Forelimb muscle (tissue), 1 donor: ENCODE measurements at places on chromosomes 13 and 19.

- no peak for DNase-seq
Measured at GRCh38 chr13:59770451-59770850, 393.3 kb downstream of the DIAPH3 start.

DNA sequence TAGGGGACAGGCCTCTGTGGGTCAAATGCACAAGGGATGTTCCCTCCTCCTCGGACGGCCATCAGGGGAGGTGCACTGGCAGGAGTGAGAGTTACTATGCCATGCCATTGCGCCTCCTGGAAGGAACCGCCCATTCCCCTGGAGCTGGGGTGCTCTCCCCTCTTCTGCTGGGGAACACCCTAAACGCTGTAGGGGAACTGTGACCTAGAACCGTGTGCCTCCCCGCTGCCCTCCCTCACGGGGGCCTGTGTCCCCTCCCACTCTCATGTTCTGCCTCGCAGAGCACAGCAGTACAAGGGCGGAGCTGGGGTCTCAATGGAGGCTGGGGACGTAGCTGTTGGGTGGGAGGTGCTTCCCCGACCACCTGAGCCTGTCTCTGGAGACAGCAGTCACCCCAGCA is 17.2 kb upstream of the CRTC1 start:
- DNase-seq: no peak

- DNase-seq: no peak
Measured at GRCh38 chr13:109719962-109720646, 66.3 kb downstream of the IRS2 start.

DNA sequence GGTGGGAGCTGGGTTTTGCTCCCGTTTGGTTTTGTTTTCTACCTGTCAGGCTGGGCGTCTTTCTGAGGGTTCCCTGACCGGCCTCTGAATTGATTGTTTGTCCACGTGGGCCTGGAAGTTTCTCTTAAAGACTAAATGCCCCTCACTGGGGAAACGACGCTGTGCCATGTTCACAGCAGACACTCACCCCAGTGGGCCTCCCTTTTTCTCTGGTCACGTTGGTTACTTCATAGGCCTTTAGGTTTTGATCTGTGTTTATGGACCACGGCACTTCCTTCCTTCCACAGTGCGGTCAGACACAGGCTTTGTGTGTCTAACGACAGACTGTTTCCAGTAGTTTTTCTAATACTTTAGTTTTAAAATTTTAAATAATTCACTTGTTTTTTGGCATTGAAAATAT is 20.1 kb upstream of the NDUFS7 start:
- no peak for DNase-seq

DNA sequence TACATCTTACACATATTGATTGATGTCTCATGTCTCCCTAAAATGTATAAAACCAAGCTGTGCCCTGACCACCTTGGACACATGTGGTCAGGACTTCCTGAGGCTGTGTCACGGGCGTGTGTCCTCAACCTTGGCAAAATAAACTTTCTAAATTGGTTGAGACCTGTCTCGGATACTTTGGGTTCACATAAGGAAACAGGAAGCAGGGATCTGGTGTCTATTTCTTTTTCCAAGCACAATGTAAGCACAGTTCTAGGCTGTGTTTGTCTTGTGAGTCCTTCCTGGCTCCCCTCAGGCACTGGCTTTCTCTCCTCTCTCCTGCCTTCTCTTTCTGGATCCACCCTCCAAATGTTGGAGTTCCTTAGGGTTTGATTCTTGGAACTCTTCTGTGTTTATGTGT is 27.6 kb upstream of the TPT1 start:
- DNase-seq: no peak

- no peak for DNase-seq
Measured at GRCh38 chr19:51079481-51080110, 3.1 kb downstream of the KLK14 start.

DNA sequence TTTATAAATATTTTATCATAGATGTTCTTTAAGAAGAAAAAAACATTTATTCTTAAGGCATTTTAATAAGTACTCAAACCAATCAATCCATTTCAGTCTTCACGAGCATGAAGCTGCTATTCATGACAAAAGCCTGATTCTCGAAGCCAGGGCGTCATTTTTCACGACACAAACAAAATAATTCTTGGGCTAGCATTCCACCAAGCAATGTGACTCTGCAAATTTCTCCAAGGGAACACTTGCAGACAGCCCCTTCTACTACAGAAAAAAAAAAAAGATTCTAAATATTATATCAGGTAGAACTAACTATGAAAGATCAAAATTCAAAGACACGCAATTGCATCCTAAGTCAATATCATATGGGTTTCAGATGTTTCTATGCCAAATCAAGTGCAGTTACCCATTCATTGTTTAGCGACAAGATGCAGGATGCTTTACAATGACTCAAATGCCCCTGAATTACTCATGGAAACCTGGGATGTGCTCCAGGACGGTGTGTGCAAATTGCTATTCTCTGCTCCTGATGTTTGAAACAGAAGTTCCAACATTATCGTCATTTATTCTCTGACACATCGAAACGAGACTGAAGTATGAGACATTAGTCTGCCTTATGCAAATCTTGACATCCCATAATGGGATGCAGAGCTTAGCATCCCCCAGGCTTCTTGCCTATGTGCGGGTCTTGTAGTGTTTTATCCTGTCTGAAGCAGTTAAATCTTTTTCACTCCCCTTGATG is 517.7 kb downstream of the MYO16 start:
- no peak for DNase-seq

DNA sequence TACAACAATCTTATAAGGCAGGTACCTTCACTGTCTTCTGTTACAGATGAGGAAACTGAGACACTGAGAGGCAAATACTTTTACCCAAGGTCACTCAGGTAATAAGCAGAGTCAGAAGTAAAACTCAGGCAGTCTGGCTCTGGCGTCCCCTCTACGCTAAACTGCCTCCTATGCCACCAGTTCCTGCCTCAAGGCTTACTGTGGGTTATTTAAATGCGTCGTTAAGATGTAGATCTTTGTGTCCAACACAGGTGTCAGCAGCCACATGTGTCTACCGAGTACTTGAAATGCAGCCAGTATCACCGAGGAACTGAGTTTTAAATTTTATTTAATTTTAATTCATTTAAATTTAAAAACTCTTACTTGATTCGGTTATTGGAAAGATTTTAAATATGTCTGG is 1.9 kb downstream of the HAS1 start:
- DNase-seq: no peak

DNA sequence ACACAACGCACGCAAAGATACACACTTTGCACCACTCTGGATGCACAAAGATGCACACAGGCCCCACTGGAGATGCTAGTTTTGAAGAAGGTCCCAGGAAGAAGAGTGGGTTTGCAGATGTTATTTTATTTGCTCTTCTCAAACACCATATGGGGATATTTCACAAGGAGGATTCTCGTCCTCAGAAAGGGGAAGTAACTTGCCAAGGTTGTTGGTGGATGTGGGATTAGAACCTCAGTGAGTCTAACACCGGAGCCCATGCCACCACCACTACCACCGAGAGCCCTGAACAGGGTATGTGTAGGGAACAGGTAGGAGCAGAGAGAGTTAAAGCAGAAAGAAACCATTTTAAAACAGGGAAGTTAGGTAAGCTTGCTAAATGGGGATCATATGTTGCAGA is 9.6 kb upstream of the CEACAM6 start:
- no peak for DNase-seq

DNA sequence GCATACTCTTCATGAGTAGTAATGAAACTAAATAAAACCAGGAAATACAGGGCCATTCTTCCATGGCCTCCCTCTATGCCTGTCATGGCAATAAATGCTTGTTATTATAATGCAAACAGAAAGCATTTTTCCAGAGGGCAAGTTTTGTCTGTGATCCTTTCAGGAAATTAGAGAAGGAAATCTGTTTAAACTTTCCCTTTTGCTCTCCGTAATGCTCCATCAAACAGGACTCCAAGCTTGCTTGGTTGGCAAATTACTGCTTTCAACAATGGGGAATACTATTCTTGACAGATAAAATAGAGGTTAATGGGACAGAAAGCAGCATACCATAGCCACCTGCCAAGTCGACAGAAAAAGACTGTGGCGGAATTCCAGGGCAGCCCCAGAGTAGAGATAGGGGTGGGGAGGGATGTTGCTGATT is 252.5 kb downstream of the LHFPL6 start:
- no peak for DNase-seq

DNA sequence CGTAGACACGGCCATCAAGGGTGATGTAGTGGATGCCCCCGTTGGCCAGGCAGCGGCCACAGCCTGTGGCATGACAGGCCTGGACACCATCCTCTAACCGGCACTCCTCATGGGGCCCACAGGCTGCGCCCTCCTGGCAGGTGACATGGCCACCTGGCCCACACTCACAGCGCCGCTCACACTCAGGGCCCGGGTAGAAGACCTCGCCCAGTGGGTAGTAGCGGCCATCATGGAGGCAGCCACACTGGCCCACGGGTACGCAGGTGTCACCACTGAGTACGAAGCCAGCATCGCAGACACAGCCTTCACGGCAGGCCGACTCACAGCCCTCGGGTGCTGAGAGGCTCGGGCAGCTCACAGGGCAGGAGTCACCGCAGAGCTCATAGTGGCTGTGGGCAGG is 27.2 kb upstream of the FBL start:
- DNase-seq: no peak

DNA sequence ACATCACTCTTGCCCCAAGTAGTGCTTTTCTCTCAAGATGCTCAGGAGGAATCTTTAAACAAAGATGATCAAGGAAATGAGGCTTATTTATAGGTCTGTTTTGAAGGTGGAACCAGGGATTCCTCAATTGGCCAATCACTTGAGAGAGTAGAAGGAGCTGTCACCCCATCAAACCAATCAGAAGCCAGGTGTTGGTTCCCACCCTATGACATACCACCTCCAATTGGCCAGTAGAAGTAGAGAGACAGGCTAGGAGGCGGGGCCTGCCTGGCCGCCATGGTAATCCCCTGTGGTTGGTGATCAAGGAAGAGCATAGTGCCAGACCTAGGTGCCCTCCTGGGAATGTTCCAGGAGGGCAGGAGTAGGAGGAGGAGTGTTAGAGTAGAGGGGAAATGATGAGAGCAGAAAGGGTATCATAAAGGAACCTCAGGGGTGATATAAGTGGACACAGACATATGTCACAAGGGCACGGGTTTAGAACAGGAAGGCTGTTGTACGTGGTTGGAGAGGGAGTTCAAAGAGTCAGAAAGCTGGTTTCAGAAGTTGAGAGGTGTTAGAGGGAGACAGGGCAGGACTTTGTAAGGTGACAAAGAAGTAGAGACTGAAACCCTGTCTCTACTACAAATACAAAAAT is 10.5 kb downstream of the PMIS2 start:
- DNase-seq: no peak

DNA sequence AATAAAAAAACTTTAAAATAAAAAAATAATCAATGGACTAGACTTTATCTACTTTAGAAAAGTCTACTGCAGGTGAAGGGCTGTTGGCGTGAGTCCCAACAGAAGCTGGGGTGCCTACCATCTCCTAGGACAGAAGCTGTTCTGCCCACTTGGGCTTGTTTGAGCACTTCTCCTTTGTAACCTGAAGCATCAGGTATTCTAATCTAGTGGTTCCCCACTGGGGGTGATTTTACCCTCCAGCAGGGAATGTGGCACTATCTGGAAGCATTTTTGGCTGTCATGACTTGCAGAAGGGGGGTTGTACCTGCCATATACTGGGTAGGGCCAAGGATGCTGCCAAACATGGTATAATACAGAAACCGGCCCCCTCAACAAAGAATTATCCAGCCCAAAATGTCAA is 16.2 kb upstream of the DOCK9 start:
- no peak for DNase-seq

- no peak for DNase-seq
Measured at GRCh38 chr13:38804536-38804935, 117.7 kb downstream of the FREM2 start.

DNA sequence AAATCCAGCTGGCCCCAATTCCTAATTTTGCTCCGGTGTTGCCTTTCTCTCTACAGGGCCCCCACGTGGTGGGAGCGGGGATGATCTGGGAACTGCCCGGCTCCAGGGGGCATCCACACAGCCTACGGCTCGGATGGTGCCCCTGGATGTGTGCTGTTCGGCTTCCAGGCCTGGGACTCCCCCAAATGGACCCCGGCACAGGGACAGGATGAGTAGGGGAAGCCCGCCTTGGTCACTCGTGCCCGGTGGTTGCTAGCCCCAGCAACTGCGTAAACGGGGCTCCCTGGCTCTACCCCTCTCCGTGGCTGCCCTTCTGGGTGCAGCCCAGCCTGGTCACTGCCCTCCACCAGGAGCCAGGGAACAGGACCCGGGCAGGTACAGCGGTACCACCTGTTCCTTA is 111.5 kb downstream of the TEX26 start:
- no peak for DNase-seq

DNA sequence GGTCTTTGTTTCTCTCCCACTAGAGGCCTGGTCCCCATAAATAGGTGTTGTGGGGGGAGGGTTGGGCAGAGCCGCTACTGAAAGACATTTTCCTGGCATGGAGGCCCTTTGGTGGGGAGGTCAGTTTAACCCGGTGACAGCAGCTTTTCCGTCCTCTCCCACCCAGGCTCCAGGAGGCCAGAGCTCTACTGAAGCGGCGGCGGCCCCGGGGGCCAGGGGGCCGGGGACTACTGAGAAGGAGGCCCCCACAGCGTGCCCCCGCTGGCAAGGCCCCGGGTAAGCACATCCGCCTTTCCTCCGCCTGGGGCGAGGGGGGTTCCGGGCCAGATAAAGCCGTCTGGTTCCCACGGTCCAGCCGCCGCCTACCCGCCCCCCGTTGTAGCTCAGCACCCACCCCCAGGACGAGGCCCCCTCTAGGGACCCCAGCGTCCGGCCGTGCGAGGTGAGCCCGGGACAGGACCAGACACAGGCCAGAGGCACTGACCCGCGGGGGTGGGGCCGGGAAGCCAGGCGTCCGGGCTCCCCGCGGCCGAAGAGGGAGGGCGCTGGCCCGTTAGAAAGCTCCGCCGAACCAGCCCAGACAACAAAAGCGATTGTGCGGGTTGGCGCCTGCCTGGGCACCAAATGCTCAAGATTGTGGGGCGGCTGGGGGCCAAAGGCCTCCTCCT is 1.1 kb upstream of the LTBP4 start:
- no peak for DNase-seq

DNA sequence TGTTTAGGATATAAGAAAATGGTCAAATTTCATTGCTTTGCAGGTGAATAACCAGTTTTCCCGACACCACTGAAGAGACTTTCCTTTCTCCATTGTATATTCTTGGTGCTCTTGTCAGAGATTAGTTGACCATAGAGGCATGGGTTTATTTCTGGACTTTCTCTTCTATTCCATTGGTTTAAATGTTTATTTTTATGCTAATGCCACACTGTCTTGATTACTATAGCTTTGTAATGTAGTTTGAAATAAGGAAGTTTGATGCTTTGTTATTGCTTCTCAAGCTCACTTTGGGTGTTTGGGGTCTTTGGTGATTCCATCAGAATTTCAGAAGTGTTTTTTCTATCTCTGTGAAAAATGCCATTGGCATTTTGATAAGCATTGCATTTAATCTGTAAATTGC is 190.0 kb upstream of the SPRY2 start:
- DNase-seq: no peak

- no peak for DNase-seq
Measured at GRCh38 chr13:34886121-34886875, 55.8 kb upstream of the NBEA start.

GRCh38 chr13:45851171-45851921 is at the start of gene SIAH3:
Gene SIAH3, minus strand, starts transcription at chr13:45851753. Its CDS starts 124 bp downstream, at chr13:45851629.
- no peak for DNase-seq
